AG09309 (cell line): ENCODE measurements at places on chromosomes 1 and 21.

- DNase-seq: no peak
These were observed 27.1 kb upstream of the MTF2 start for GRCh38 chr1:93051961-93052360.

GRCh38 chr1:185974367-185975170 is 240.4 kb downstream of the HMCN1 start:
- no peak for DNase-seq

GRCh38 chr1:214838351-214838750 is 235.4 kb downstream of the CENPF start:
- no peak for DNase-seq

DNA sequence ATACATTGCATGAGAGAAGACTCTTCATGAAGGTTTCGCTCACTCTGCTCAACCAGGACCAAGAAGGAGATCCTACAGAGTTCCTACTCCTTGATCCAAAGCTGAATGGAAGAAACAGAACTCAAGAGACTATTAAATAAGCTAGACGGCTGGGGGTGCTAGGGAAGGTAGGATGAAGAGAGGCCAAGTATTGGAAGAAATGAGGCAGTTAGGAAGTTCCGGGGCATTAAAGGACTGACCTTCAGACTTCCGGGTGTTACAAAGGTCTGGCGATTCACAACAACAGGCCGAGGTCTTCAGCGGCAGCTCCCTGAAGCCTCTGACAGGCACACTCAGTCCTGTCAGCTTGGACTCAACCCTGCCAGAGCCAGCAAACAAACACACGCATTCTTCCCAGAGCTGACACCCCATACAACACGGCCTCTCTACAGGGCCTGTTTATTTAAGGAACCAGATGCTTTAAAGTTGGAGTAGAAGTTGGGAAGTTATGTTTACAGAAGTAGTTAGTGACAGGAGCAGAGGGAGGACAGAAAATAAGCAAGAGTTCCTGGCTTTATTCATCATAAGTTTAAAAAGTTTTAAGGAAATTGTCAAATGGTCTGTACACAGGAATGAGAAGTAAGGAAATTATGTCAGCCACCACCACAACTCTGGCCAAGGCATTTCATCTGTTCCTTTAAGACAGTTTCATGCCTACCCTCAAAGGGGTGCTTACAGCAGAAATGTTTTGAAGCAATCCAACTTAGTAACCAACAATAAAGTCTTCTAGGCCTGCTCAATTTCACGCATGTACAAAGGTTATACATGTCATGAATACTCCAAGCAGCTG is 4.7 kb downstream of the SORT1 start:
- no peak for DNase-seq

GRCh38 chr1:193971595-193971994 is 785.2 kb upstream of the B3GALT2 start:
- DNase-seq: no peak

DNA sequence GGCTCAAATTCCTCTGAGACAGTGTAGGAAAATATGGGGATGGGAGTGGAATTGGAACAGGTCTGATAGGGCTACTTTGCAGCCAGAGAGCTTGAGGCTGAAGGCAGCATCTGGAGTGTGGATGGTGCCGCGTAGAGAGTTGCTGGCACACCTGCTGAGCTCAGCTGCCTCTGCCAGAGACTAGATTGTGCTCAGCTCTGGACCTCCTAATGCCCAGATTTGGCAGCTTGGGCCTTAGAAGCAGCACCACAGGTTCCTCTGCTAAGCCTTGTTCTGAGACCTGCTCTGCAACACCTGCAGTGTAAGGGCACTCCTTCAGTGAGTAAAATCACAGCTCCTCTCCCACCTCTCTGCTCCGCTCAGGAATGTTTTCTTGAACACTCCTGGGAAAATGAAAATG is 23.3 kb downstream of the ACOT11 start:
- DNase-seq: no peak

DNA sequence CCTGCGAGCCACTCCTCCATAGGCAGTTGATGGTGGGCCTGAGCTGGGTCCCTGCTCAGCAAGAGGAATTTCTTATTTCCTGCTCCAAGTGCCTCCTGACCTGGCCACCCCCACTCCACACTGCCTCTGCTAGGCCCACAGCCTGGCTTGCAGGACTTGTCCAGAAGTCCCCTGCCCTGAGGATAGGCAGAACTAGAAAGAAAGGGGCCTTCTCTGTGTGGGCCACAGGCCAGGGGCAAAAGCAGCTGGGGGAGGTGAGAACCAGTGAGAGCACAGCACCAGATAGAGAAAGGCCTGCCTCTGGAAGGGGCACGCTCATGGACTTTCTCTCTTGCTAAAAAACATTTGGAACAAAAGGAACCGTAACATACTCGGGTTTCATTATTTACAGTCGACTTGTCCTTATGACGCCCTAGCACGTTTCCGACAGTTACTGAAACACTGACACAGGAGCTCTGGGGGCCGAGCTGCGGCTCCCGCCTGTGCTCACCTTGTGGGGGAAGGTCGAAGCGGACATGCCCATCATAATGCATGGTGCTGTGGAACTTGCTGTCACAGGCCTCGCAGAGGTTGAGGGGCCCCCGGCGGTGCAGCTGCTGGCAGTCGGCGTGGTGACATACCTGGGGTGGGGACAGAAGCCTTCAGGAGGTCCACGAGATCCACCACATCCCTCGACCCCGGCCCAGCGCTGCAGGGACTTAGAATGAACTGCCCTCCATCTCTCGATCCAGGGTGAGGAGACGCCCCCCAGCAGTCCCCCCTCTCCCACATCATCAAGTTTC is 11.3 kb upstream of the TNFRSF25 start:
- DNase-seq: no peak

DNA sequence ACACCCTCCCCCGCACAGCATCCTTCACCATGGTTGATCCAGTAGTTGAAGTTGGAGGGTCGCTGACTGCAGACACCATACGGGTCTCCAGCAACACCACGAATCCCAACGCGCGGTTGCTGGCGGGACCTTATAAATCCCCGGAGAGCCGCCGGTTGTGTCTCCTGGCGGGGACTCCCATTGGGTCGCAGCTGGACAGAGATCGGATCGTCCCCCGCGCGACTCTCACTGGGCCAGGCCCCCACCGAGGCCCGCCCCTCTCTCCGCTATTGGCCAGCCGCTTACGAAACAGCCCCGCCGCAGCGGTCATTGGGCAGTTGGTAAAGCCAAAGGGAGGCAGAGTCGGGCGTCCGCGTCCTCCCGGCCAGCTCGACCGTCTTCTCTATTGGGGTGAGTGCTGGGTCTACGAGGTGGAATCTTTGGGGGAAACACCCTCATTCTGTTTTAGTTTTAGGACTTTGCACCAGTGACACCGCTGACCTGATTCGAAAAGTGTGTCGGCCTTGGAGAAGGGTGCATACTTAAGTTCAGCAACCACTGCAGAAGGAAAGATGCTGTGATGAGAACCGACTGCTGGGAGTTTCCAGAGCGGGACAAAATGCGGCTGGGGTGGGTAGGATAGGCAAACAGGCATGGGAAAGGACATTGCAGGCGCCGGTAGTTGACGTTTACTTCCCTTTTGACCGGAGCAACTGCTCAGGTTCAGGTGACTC is 27.4 kb downstream of the RABIF start:
- DNase-seq: peak; percentile 41

DNA sequence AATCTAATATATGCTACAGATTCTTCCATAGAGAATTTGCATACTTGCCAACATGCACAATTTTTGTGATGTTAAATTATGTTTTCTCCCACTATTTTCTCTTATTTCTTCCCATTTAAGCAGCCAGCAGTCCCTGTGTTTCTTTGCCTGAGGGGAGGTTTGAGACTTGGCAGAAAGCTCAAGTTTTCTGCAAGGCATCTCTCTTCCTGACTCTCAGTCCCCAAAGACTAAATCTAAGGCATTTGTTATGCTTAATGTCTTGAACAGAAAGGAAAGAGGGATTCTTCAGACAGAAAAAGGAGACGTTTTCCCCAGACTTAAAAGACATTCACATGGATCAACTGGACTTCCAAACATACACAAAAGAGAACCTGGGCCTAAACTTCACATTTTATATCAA is 354.4 kb downstream of the RYR2 start:
- no peak for DNase-seq

GRCh38 chr1:46166521-46167462 is 8.1 kb upstream of the TSPAN1 start:
- DNase-seq: no peak

DNA sequence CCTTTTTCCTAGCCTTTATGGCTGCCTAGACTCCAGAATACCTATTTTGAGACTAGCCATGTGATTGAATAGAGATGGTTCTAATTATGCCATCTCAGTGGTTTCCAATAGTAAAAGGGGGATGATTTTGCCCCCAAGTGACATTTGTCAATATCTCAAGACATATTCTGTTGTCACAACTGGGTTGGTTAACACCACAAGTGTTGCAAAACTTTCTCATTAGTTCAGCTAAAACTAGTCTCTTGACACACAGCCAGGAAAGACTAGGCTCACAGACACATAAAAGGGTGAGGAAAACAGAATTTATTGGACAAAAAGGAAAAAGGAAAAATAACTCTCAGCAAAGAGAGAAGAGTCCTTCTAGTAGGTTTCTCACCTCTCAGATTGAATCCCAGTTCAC is 39.9 kb upstream of the GBP5 start:
- DNase-seq: no peak

- no peak for DNase-seq
These were observed 3.8 kb upstream of the ZNF692 start for GRCh38 chr1:248862695-248862997.

- DNase-seq: no peak
These were observed 3.4 kb downstream of the PLXNA2 start for GRCh38 chr1:208240662-208241355.

DNA sequence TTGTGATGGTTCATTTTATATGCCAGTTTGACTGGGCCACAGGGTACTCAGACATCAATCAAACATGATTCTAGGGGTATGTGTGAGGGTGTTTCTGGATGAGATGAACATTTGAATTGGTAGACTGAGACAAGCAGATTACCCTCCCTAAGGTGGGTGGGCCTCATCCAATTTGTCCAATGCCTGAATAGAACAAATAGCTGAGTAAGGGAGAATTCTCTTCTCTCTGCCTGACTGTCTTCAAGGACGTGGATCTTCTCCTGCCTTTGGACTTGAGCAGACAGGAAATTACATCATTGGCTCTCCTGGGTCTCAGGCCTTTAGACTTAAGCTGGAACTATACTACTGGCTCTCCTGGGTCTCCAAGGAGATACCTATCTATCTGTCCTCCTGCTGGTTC is 64.4 kb downstream of the SUSD4 start:
- no peak for DNase-seq

- peak; percentile 67 for DNase-seq
These were observed 10.1 kb upstream of the SESN2 start for GRCh38 chr1:28249013-28249865.

DNA sequence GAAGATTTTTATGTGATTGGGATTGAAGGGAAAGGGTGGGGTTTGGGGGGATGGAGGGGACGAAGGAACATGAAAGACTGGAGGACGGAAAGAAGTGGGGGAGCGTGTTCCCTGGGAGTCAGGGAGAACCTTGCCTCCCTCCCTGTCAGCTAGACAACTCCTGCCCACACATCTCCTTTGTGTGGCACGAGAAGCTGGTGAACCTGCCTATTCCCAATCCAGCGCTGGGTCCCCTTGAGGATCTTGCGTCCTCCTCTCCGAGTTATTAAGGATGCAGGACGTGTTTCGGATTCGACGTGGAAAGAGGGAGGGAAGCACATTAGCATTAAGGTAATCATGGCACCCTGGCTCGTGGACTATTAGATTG is 1.4 kb downstream of the LRRC7 start:
- no peak for DNase-seq

- no peak for DNase-seq
These were observed 13.8 kb upstream of the BOLA1 start for GRCh38 chr1:149885339-149886120.

- DNase-seq: no peak
These were observed 140.7 kb upstream of the FAM78B start for GRCh38 chr1:166307261-166308188.

DNA sequence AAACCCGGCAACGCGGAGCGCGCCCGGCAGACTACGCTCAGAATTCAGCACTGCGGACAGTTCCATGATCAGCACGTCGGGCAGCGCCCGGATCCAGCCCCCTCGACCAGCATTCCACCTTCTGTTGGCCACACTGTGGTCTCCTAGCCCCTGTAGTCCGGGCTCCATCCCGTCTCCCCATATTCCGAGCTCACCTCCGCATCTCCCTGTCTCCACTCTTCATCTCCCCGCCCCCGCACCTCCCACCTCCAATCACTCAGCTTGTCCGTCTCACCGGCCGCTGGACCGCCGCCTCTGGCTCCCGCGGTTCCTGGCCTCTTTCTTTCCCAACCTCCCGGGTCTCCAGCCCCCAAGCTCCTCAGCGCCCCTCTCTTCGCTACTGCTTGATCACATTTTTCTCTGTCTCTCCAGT is 500 bp downstream of the EPHA10 start:
- DNase-seq: no peak
